ENCODE measurements at places on chromosomes 13 and 19. TPM values are rescaled to one million over a fixed set of nuclear protein-coding genes. Genes with fewer than 3 reads are reported as not detected.
A peak's percentile ranks its signal among the peaks of the same experiment; 100 is the strongest.

DNA sequence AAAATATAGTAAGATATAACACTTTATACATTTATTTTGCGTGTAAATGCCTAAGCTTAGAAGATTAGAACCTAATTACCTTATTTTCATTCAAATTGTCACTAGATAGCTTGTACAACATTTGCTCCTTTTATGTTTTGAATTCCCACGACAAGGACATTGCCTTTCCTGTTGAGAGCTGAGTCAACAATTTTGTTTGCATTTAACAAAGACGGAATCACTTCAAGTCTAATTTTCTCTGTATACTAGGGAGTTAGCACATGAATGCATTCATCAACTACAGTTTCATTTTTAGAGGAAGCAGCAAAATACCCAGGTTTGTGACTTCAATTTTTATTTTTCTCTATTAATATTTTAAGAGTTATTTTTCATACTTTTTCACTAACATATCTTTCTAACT is 48.7 kb upstream of the PCCA start:
- no peak for DNase-seq

DNA sequence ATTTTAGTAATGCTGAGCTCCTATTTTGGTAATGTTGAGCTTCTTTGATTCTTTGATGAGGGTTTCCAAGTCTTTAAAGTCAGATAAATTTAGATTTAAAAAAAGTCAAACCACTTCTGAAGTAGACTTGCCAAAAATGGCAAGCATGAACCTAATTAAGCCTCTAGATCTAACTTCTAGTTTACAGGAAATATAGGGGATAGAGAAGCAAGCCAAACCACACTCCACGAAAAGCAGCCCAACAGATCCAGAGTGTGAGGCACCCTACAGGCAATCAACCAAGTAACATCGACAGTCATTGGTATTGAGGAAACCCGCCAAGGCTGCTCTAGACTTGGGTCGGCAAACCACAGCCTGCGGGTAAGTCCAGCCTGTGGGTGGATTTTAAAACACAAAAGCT is 3.7 kb downstream of the GGACT start:
- DNase-seq: no peak

DNA sequence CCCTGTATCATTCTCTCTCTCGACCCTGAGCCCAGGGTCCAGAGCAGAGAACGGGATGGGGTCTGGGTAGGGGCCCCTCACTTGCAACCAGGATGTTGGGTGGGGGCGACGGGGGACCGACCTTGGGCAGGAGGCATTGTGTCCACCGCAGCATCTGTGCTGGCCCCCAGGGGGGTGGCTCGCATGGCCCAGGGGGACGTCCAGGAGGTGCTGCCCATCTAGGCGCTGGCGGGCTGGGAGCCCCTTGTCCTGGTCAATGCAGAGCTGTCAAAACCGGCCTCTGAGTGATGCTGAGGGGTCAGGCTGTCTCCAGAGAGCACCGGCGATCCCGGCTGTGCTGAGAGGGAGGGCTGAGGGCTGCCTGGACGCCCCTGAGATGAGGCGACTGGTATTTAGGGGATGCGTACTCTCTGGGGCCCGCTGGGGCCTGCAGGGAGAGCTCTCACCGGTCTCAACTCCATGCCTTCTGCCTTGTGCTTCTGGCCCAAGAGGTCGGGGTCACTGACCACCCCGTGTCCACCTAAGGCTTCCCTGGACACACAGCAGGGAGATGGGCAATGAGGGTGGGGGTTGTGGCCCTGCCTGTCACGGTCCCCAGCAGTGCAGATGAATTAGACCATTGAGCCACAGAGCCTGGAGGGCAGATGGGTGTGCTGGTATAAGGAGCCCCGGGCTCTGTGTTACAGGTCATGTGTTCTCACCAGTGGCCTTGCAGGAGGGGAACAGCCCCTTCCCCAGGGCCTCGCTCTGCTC is 8.6 kb downstream of the RPS9 start:
- DNase-seq: no peak

GRCh38 chr19:15223649-15224361 is 8.4 kb downstream of the EPHX3 start:
- no peak for DNase-seq

DNA sequence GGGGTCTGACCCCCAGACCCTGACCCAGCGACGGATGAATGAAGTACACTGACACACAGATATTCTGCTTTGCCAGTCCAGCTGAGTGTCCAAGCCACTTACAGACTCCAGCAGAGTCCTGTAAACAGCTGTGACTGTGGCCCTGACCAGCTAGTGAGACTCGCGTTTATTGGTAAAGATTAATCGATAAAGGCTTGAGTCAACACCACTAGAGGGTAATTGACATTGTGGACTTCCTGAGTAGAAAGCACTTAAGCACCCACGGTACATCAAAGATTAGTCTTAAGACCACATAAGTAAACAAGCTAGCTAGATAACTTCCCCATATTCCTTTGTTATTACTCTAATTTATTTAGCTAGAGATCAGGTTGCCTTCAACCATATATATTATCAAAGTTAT is 146.0 kb downstream of the OXGR1 start:
- no peak for DNase-seq

DNA sequence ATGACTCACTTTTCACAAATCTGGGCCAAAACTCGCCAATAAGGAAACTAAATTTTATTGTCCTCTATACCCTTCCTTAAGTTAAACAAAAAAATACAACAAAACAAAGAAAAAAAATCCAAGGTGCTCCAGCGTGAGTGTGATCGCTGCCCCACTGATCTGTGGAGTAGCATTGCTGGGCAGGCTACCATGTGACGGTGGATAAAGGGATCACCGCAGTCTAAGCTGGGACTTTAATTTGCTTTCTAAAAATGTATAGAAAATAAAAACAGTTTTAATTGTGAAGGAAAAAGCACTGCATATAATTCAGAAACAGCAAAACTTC is 92.9 kb downstream of the FLT1 start:
- no peak for DNase-seq

DNA sequence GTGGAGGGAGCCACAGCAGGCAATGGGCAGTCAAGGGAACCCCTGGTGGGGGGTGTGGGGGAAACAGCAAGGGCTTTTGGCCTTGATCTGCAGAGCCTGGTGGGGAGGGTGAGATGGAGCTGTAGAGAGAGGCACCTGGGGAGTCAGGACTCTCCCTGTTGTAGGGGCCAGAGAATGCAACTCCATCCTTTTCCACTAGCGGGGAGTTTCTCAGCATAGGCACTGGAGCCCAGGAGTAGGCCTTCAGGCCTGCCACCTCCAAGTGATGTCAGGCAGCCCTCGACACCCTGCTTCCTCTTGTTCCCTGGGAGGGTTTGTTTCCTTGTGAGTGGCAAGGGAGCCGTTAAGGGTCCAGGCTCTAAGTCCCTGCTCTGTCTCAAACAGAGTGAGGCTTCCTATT is 25.0 kb downstream of the MEGF8 start:
- peak; percentile 5 for DNase-seq

DNA sequence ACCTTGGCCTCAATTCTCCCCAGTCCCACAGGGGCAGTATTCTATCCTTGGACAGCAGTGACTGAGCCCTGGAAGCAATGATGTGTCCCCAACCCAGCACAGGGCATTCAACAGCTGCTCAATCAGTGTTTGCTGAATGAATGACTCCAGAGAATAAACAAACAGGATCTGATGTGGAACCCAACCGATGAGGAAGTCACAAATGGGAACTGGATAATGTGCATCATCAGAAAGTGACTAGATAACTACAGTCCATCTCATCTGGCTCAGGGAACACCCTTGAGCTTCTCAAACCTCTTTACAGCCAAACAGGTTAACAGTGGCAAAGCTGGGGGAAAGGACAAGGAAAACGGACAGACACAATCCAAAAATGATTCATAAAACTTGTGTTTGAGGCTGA is 8.2 kb downstream of the SLC25A30 start:
- no peak for DNase-seq

GRCh38 chr13:111877906-111878305 is 189.0 kb upstream of the SOX1 start:
- no peak for DNase-seq

- DNase-seq: no peak
Measured at GRCh38 chr13:59963383-59963782, 200.3 kb downstream of the DIAPH3 start.

GRCh38 chr19:38375748-38376147 is 1.4 kb downstream of the PSMD8 start:
- DNase-seq: peak; percentile 54

GRCh38 chr19:50447750-50448149 is 15.1 kb downstream of the MYBPC2 start:
- DNase-seq: no peak

GRCh38 chr13:50255639-50256038 is 240.4 kb downstream of the KCNRG start:
- no peak for DNase-seq

- DNase-seq: no peak
Measured at GRCh38 chr13:107035186-107035585, 467.2 kb upstream of the ARGLU1 start.

DNA sequence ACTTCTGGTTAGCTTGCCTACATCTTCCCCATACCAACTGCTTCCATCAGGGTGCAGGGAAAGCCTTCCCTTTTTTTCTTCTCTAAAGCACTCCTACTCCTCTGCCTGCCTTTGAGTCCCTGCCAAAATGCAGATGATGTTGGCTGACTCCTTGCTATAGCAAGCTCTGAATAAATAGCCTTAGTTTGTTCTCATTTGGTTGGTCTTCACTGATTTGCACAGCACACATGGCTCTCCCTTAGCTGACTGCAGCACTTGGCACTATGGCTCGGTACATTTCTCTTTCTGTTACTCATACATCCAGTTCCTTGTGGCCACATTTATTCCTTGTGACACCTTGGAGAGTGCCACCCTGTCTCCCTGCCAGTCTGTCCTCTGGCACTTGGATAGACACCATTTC is 249.8 kb downstream of the DCLK1 start:
- no peak for DNase-seq

GRCh38 chr19:2676823-2677222 is 25.7 kb downstream of the GNG7 start:
- DNase-seq: no peak

GRCh38 chr19:5971714-5972354 is 6.1 kb downstream of the RANBP3 start:
- DNase-seq: no peak

- DNase-seq: no peak
Measured at GRCh38 chr13:28346154-28346553, 148.8 kb downstream of the FLT1 start.

DNA sequence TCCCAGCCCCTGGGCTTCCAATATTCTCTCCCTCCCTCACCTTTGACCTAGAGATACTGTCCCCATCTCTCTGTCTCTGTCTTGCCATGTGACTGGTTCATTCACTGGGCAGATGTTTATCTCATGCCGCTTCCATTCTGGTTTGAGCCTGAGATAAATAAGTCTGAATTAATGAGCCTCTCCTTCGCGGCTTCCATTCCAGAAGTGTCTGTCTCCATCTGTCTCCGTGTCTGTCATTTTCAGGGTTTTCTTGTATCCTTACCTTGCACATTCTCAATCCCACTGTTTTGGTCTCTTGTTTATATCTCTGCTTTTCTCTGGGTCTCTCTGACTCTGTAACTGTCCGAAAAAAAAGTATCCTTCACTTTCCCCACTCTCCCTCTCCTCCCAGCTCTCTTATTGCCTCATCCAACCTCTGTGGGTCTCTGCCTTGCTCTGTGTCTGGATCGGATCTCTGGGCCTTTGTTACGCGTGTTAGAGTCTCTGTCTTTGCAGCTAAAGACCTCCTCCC is 4.3 kb downstream of the SPHK2 start:
- no peak for DNase-seq

- DNase-seq: no peak
Measured at GRCh38 chr19:46239193-46240024, 9.9 kb downstream of the IGFL1 start.

GRCh38 chr19:43310221-43310620 is 40.9 kb upstream of the PSG9 start:
- DNase-seq: no peak

GRCh38 chr13:90545070-90545840 is 802.2 kb upstream of the MIR17HG start:
- DNase-seq: no peak

GRCh38 chr13:89136678-89137077 is 1465.5 kb downstream of the SLITRK5 start:
- DNase-seq: no peak

GRCh38 chr13:97715763-97716162 is 237.7 kb upstream of the IPO5 start:
- no peak for DNase-seq

GRCh38 chr13:97100821-97101220 is 106.5 kb upstream of the OXGR1 start:
- no peak for DNase-seq

DNA sequence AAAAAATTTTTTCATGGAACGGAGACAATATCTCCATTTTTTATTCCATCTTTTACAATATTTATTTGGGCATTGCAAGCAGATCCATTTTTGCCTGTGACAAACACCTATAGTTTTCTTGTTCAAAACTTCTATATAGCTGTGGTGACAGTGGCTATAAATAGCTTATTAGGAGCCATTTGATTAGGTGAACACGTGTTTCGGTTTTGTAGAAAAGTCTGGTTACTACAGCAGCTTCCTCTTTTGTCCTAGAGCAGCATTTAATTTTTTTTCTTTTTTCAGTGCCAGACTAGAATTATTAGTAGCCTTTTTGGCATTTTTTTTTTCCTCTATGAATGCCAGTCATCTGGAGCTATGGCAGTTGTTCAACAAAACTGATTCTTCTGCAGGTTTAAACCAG is 123.5 kb downstream of the RXFP2 start:
- DNase-seq: no peak

- no peak for DNase-seq
Measured at GRCh38 chr13:73215823-73216222, 157.0 kb downstream of the KLF5 start.

GRCh38 chr19:19777692-19778091 is 43.9 kb downstream of the ZNF506 start:
- DNase-seq: no peak

The KLHL1 gene
- total RNA-seq: not detected

The IGFL4 gene
- not detected for total RNA-seq

The SKA3 gene
- total RNA-seq: 0.38 TPM

The FAM124A gene
- 12.1 TPM for total RNA-seq

The SYNGR4 gene
- not detected for total RNA-seq

The WIZ gene
- total RNA-seq: 31.3 TPM

The ZNF540 gene
- total RNA-seq: 6.8 TPM

The LHB gene
- not detected for total RNA-seq

The SYCN gene
- total RNA-seq: not detected

The C19orf67 gene
- total RNA-seq: not detected

The LGALS14 gene
- not detected for total RNA-seq

The COX7A1 gene
- total RNA-seq: 3,337 TPM

The CPT1C gene
- total RNA-seq: 2.9 TPM

The SMARCA4 gene
- total RNA-seq: 33.8 TPM

The F2RL3 gene
- 0.27 TPM for total RNA-seq

The PCP2 gene
- total RNA-seq: 6.6 TPM

The HOMER3 gene
- 15.2 TPM for total RNA-seq

The MKNK2 gene
- 234 TPM for total RNA-seq

All from Right ventricle myocardium inferior (tissue), 1 donor.